ENCODE measurements at places on chromosomes 2 and 18.

DNA sequence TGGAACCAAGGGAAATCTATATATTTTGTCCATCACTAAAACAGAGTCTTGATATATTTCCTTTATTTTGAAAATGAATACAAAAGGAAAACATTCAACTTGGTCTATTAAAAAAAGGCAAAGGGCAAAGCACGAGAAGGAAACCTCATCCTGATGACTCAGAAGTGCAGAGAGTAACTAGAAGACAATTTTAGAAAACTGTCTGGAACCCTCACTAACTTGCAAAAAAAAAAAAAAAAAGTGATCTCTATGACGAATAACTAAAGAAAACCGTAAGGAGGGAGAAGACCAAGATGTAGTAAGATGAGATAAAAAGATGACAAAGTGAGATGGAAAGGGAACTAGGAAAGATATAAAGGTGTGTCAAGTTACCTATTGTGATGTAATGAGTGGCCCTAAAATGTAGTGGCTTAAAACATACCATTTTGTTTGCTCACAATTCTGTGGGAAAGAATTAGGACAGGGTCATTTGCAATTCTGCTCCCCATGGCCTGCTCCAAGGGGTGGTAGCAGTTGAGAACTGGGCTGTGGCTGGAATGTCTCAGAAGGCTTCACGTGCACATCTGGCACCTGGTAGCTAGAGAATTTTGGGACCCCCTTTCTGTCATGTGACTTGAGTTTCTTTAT is 303.0 kb downstream of the DYSF start:
- peak; percentile 86 for DNase-seq

- peak; percentile 40 for DNase-seq
Observed at GRCh38 chr2:113282747-113283533, 4.2 kb upstream of the PAX8 start.

DNA sequence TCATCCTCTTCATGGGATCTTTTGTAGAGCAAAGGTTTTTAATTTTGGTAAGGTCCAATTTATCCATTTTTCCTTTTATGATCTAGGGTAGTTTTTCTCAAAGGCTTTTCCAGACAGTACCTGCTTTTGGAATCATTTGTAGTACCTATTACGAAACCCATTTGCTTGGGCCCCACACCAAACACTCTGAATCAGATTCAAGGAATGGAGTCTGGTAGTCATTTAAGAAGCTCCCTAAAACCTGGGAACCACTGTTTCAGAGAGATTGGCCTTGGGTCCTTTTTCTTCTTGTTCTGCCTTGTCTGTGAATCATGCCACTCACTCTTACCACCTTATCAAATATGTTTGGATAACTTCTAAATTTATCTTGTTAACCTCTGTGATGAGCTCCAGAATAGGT is 40.3 kb downstream of the OSBPL6 start:
- DNase-seq: peak; percentile 21

DNA sequence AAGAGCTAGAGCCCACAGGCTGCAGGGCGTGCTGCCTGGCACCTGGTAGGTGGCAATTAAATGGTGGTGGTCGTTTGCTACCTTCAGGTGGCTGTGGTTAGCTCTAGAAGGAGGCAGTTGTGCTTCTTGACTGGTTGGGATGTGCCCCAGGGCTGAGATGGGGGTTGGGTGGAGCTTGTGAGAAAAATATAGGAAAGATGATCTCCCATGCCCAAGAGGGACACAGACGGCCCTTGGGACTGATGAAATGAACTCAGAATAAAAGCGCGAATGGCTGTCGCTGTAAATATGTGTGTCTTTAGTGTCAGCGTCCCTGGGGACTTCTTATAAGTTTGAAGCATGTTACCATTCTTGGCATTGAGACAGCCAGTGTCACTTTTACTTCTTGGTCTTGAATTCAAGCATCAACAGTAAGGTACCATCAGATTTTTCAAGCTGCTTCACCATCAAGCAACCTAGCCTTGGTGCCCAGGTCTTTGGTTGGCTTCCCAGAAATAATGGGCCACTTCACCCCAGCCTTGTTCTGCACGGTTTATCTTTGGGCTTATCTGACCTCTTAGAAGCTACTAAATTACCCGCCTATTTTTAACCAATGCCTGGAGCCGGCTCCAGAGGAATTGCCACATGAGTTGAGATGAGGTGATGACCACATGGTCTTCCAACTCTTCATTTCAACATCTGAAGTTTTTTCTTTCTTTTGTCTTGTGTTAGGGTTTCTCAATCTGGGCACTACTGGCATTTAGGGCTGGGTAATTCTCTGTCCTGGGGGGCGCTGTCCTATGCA is 11.9 kb downstream of the LRRFIP1 start:
- no peak for DNase-seq

DNA sequence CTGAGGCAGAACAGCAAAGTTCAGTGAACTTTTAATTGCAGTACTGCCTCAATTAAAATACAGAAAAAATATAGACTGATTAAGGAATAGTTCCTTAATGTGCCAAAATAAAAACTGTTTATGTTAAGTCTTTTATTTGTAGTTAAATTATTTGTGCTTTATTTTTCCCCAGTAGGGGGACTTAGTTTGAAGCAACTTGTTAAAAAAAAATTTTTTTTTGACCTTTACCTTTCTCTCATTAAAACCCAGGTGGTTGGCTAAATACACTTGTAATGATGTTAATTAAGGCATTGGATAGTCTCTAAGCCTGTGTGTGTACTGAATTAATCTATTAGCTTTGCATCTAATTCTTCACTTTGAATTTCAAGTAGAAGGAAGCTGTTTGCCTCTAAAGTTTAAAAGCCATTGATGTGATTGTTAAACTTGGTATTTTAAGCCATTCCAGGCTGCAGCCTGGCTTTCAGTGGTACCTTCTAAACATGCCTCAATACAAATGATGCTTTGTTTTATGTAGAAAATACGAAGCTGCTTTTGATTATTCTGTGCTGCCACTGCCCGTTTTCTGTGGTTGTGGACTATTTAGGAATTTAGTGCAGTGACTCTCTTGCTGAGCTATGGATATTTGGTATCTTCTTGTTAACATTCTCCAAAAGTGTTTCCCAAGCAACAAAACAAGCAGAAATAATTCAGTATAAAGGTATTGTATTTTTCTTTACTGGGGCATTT is 102.9 kb downstream of the TANC1 start:
- DNase-seq: peak; percentile 82

- no peak for DNase-seq
Observed at GRCh38 chr18:21660078-21660477, 44.5 kb downstream of the ABHD3 start.

DNA sequence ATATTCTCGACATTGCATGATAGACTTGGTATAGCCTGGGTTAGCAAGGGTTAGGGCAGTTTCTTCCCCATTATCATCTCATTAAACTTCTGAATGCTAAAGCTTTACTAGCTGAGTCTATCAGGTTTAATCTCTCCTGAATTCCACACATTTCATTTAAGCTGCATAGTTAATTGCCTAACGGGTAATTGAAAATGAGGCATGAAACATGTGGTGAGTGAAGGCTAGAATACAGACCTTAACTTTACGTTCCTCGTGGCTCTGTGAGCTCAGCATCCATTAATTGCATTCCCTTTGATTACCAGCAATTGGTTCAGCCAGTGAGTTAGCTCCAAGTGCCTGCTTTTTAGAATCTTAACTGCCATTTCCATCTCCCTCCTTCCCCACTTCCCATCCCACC is 126.5 kb upstream of the MEX3C start:
- DNase-seq: no peak

- DNase-seq: no peak
Observed at GRCh38 chr2:164438490-164439205, 182.6 kb downstream of the GRB14 start.

DNA sequence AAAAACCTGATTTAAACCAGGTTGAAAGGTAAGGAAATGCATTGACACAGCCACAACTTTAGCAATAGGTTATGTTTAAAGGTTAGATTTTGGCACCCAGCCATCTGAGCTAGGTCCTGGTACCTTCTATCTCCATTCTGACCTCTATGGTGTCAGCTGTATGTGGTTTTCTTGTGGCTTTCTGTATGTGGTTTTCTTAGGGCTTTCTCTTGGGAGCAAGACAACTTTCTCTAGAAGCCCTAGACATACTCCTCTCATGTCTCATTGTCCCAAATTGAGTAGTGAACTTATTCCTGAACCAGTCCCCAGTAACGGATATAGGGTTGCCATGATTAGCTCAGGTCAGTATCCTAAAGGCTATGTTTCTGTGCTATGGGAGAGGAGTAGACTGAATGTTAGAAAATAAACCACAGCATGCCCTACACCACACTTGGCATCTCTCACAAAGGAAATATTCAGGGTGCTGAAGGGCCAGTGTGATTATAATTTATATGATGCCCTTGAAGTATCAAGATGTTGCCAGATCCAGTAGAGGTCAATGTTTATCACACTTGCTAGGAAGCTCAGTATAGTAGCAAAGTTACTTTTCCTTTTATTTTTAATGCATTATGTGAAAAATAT is 176.1 kb downstream of the CAPN13 start:
- DNase-seq: no peak

- DNase-seq: no peak
Observed at GRCh38 chr2:211401328-211401727, 844.9 kb downstream of the CPS1 start.

DNA sequence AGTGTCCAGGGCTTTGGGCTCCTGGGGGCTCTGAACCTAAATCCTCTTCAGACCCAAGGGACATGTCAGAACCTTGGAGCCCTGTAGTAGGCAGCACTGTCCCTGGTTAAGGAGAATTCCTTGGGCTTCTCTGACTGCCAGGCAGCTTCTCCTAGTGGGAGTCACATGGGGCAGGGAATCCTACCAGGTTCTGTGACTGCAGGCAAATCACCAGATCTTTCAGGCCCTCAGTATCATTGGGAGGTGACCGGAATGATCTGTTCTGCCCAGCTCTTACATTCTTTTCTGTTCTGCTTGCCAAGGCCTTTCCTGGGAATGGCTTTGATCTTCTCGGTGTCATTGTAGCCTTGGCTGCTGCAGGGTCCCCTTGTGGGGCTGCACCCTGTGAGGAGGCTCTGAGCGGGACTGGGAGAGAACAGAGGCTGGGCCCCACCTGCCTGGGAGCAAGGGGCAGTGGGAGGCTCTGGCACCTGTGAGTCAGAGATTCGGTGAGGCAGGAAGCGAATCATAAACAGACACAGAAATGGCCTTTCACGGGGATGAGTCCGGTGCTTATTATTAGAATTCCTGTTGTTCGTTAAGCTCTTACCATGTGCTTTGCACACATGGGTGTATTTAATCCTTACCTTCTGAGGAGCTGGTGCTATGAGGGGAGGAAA is 14.1 kb downstream of the CEP68 start:
- DNase-seq: peak; percentile 70
